Chondrocyte (in vitro differentiated cells): ENCODE measurements at places on chromosomes 3 and 15.

- DNase-seq, result no peak
These were observed 255.5 kb downstream of the EPHB1 start for GRCh38 chr3:135050536-135050935.

DNA sequence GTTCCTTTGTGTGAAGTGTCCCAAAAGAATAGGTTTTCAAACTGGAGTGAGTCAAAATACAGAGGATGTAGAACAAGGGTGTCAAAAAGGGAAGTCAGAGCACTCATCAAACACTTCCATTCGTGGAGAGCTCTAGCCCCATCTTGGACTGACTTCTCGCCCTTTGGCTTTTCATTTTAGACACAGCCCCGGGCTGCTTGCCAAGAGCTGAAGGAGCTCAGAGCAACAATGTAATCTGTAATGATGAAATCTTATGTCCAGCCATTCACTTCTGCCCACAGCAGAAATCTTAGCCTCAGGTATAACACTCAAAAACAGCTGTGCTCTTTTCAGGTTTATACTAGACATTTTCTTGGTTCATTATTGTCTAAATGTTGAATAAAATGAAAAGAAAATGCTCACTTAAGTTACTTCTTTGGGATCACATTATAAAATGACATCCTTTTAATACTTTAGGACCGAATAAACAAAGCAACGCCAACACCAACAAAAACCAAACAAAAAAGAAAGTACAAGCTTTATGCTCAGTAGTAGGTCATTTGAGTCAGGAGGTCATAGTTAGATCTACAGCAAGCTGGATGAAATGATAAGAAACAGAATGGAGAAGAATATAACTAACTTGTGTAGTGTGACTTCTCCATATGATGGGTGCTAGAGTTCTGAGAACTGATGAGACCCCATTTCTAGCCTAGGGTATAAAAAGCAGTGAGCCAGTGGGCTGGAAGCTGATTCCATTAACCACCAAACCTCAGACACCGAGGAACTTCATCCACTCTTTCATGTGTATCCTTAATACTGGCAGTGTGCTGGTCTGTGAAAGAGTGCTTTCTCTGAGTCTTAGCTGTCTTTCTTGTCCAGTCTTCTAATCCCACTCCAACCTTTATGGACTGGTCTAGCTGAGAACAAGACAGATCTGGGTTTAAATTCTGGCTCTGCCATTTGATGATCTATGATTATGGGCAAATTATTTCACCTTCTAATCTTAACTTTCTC is 131.8 kb upstream of the SLC7A14 start:
- no peak for DNase-seq

- DNase-seq, result no peak
These were observed 69.5 kb downstream of the MYO1E start for GRCh38 chr15:59303136-59303535.

DNA sequence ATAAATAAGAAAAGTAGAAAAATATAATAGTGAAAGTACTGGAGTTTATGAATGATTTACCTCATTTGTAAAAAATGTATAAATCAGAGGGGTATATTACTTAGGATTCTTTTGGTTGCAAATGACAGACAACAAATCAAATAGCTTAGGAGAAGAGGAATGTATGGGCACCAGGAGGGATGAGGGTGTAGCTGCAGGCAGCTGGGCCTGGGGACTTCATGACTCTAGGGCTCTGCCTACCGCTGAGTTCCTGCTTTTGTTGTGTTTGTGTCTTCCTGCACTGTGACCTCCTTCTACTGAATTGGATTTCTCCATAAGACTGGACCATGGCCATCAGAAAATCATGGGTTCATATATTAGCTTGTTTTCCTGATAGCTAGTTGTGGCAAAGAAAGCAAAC is 27.9 kb upstream of the PDE8A start:
- DNase-seq, result no peak

DNA sequence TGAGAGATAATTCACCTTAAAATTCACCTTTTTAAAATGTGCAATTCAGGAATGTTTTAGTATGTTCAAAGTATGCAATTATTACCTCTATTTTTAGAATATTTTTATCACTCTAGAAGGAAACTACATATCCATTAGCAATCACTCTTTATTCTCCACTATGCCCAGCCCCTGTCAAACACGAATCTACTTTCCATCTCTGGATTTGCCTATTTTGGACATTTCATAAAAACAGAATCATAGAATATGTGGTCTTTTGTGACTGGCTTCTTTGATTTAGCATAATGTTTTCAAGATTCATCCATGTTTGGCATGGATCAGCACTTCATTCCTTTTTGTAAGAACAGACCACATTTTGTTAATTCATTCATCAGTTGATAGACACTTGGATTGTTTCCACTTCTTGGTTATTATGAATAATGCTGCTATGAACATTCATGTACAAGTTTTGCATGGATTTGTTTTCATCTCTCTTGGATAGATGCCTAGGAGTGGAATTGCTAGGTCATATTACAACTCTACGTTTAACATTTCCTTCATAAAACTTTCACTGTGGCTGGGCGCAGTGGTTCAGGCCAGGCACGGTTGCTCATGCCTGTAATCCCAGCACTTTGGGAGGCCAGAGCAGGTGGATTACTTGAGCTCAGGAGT is 12.7 kb downstream of the HMCES start:
- DNase-seq, result no peak

DNA sequence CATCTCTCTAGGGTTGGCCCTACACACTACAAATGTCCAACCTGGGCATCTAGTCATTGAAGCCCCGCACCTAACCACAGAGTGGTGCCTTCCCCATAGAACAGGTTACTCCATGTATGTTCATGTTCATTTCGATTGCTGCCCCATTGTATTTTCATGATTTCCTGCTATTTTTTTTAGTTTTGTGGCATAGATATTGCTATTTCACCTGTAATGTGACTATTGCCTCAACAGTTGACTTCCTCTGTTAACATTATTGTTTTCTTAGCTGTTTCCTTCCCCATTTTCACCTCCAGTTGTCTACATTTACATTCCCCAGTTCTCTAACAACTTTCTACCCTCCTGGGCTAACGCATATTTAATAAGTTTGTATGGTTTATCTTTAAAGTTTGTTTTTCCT is 137.7 kb upstream of the RBMS3 start:
- DNase-seq, result no peak

DNA sequence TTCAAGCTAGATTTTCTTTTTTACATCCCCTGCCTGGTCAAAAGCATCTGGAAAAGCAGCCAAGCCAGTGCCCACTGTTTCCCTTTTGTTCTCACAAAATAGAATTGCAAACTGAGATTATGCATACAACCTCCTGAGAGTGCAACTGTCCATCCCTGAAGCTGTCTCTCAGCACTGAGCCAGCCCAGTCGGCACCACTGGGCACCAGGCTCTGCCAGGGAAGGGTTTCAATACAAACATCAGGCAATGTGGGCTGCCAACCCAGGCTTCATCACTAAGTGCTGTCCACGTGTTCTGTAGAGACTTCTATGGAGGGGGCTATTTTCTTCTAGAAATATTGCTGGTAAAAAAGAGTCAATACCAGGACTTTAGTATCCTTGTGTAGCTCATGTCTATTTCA is 356.3 kb upstream of the TBL1XR1 start:
- no peak for DNase-seq

DNA sequence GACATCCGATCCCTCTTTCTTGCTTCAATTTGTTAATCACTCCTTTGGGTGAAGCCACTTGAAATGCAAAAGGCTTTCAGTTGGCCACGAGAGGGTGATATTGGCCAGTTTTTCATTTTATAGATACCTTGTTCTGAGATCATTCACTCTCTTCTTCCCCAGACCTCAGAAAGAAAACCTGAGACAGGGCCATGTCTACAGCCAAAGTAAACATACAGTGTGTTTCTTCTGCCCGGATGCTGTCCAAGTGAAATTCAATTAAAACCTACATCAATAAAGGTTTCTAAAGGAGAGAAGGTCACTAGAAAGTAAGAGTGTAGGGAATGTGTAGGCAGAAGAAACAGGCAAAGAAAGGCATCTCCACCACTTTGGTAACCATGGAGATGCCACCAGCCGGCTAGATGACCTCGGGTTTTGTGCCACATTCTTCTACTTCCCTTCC is 39.5 kb upstream of the FMN1 start:
- no peak for DNase-seq

DNA sequence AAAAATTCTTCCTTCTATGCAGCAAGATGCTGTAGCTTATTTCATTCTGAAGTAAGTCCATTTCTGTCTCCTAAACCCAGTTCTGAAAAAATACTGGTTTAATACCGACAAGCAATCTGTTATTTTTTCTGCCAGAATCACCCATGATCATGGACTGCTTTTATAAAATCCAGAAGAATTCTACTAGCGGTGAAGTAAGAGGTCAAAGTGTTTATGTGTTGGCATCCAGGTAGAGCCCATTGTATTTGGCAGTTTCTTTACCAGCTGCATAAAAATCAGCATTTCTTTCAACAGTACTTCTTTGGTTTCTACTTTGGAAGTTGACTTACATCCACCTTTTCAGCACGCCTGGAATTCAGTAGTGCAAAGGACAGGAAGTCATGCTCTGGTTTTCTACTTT is 484.8 kb downstream of the NAALADL2 start:
- no peak for DNase-seq

DNA sequence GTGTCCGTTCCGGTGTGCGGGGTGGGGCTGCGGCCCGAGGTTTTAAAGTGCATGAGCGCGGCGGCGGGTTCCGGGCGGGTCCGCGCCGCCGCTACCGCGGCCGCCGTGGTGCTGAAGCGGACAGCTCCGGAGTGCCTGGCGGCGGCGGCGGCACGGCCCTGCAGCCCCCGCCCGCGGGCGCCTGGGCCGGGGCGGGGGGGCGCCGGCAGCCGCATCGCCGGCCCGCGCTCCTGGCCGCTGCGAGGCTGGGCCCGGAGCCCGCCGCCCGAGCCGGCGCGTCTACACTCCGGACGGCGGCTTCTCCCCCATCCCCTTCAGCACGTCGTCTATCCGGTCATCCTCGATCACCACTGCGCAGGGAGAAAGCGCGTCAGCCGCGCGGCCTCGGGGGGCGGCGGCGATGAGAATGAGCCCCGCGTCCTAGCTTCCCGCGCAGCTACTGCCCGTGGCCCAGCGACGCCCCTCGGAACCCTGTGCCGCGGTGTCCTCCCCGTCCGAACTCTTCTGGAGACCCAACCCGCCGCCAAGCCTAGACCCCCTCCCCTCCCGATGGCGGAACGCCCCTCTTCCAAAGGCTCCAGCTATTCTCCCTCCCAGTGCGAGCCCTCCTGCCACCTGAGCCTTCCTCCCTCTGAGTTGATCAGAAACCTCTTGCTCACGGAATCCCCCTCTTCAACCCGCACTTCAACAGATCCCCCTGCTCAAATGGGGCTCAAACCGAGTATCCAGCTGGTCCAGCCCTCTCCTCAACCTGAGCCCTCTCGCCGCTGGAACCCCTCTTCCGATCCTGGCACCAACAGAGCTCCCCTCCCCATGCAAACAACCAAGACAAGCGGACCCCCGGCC is 1.3 kb downstream of the CAMK2N2 start:
- DNase-seq, result peak; percentile 82

DNA sequence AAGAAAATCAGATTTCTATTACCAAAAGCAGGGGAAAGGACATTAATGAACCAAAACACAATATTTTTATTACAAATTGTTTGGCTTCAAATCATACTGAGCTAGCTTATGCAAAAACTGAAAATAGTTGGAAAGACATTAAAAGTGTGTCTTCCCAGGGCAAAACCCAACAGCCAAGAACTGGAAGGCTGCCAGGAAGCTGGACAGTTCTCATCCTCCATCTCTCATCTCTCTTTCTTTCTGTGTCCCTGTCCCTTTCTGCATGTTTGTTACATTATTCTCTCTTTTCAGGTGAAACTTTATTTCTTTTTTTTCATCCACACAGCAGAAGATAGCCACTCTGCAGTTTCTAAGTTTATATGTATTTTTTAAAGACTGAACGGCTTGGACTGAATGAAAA is 41.1 kb upstream of the SNTN start:
- DNase-seq, result no peak

- peak; percentile 58 for DNase-seq
These were observed 6.7 kb downstream of the KLHL40 start for GRCh38 chr3:42691816-42692666.
